ENCODE measurements at places on chromosomes 13 and 19.

- DNase-seq: no peak
Observed at GRCh38 chr13:24984134-24984533, 111.8 kb upstream of the PABPC3 start.

DNA sequence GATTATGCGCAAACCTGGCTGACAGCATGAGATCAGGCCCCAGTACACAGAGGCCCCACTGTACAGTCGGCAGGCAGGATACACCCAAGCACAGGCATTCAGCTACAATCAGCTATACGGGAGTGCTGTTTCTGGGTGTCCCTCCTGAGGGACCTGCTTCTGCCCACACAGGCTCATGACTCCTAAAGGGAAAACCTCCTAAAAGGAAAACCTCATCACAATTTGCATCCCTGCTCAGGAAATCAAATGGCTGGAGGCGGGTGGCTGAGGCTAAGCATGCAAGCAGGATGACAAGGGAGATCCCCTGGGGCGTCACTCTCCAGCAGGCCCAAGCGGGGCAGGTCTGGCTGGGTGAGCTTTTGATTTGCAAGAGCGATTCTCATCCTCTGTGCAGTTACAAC, 99.8 kb downstream of the CRYL1 start:
- no peak for DNase-seq

DNA sequence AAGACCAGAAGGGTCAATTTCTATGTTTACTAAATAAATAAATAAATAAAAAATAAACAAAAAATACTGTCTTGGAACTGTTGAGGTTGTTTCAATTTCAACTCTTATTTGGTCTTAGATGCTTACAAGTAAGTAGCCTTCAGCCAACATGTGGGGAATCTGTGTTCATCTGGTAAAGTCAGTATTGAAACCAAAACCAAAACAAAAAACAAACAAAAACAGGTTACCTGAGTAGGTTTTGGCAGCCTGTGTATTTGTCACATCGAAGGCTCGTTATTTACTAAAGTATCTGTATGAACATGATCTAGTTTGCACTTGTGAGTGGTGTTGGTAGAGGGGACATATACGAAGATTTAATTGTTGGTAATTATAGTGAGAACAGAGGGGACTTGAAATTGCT, 471.5 kb downstream of the SLITRK5 start:
- no peak for DNase-seq

GRCh38 chr19:3668331-3669081, 31.8 kb downstream of the PIP5K1C start:
- DNase-seq: no peak

GRCh38 chr19:30817197-30817596, 445.0 kb downstream of the ZNF536 start:
- no peak for DNase-seq

DNA sequence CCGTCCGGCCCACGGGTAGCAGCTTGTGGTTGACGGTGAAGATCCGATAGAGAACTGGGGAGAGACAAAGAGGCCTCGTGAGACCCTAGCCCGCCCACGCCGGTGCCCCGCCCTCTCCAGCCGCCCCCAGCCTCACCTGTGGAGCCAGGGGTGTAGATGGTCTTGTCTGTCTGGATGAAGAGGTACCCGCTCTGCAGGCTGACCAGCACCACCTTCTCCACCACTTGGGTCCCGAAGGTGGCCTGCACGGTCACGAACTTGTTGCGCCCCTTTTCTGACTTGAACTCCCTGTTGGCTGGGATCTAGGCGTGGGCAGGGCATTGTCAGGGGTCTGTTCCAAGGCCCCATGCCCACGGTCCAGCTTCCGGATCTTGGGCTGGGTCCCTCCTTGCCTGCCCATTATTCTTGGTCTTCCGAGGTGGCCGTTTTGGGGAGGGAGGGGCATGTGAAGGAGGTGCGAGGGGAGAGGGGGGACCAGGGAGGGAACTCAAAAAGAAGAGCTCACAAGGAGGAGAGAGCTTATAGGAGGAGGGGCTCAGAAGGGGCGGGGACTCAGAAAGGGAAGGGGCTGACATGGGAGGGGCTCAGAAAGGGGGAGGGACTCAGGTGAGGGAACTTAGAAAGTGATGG, 2.2 kb downstream of the C3 start:
- DNase-seq: no peak

- DNase-seq: no peak
Observed at GRCh38 chr19:40278361-40279035, 6.6 kb downstream of the AKT2 start.

DNA sequence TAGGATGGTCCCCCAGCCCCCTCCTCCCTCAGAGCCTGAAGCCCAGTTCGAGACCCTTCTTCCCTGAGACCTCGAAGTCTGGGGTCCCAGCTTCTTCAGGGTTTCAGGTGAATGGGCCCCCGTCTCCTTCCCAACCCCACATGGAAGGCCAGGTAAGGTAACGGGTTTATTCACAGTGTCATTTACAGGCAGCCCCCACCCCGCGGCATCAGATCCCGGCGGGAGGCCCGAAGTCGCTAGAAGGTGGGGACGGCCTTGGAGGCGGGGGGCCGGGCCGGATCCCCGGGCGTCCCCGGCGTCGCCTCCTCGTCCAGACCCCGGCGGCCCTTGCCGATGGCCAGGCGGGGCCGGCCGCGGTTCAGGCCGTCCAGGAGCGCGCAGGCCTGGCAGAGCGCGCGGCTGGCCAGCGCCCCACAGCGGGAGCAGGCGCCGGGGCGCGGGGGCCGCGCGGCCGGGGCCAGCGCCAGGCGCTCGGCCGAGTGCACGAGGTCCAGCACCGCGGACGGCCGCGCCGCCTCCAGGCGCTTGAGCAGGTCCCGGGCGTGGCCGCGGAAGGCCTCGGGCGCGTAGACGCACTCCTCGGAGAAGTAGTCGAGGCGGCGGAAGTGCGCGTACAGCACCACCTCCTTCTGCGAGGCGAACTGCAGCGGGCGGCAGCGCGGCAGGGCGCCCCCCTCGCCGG, 9.7 kb downstream of the CTU1 start:
- no peak for DNase-seq

GRCh38 chr13:106212386-106213010, 323.0 kb downstream of the EFNB2 start:
- no peak for DNase-seq

DNA sequence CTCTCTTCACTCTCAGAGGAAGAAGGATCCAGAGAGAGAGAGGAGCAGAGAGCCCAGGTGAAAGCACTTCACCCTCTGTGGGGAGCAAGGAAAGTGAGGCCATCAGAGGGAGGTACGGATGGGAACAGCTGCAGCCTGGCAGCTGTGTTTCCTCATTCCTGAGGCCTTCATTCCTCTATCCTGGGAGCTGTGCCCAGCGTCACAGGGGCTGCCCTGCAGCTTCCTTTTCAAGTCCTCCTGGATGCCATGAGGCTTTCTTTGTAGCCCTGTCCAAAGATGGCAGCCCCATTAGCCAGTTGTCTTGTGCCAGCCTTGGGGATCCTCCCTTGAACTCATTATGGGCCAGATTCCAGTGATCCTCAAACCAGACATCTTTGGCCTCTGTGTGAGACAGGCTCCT, 76.8 kb upstream of the PCDH8 start:
- no peak for DNase-seq

GRCh38 chr19:44890366-44891015, 563 bp upstream of the TOMM40 start:
- DNase-seq: no peak

- DNase-seq: no peak
Observed at GRCh38 chr13:33096886-33097605, 80.8 kb downstream of the KL start.

GRCh38 chr13:80447747-80448146, 106.8 kb upstream of the SPRY2 start:
- no peak for DNase-seq

GRCh38 chr19:5309438-5310204, 31.0 kb downstream of the PTPRS start:
- DNase-seq: no peak

DNA sequence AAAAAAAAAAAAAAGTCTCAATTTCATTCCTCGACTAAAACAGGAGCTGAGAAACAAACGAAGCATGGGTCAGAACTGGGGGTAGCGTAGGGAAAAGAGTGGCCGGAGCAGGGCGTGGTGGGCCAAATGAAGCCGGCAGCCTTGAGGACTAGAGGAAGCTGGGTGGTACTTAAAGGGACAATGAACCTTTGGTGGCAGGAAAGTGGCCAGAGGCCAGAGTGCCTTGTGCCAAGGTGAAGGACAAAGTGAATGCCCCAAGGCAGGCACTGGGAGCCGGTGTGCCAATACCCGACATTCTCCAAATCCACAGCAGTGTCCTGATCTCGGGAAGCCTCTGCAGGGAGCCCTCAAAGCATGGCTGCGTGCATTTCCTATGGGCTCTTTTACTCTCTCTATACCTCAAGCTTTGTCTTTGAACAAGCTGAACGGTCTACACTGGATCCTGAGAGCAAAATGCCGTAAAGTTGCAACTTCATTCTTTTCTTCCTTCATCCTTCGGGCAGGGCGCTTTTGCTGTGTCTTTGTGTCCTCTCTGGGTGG, 195.0 kb upstream of the KL start:
- no peak for DNase-seq

GRCh38 chr19:11265177-11265784, 3.0 kb upstream of the DOCK6 start:
- DNase-seq: no peak
